Central memory CD4-positive, alpha-beta T cell (primary cell): ENCODE measurements at places on chromosomes 12 and 14.
A peak's percentile ranks its signal among the peaks of the same experiment; 100 is the strongest.

- no peak for DNase-seq
These were observed 72.7 kb downstream of the TMEM132C start for GRCh38 chr12:128339631-128340030.

- no peak for DNase-seq
These were observed 113.0 kb downstream of the FOXG1 start for GRCh38 chr14:28879573-28879996.

DNA sequence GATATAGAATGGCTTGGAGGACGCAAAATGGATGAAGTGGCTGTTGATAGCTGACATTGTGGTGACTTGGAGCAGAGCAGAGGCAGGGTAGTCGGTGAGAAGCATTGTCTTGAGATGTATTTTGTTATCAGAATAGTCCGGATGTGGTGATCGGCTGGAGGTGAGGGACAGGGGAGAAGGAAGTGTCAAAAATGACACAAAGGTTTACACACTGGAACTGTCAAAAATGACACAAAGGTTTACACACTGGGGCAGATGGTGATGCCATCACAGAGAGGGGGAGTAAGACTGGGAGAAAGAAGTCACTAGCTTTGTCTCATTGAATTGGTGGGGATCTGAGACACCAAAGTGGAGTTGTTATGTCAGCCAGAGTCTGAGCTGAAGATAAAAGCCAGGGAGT is 30.1 kb downstream of the CDKL1 start:
- DNase-seq: no peak

DNA sequence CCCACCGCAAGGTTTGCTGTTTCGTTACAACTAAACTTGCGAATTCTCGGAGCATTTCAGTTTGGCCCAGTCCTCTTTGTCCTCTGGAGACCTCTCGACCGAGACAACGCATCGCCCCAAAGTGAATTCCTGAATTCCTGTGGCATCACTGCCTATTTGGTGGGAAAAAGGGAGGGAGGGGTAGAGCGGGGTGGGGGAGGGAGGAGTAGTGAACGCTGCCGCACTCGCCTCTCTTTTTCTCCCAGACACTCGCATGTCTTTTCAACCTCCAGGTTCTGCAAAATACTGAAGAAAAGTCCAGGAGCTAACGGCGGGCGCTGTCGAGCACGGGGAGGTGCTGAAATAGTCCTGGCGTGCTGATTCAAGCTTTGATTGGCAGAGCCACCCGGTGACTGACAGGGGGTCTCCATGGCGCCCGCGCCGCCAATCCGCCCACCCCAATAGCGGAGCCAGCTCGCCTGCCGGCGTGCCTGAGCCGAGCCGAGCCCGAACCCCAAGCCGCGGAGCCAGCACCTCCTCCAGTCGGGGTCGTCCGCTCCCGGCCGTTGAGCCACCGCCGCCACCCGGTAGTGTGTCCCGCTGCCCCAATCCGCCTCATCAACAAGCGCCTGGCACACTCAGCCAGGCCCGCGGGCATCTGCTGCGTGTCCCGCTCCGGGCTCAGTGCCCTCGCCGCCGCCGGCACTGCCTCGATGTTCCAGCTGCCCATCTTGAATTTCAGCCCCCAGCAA is at the start of gene SIX6:
TSS of gene SIX6 (plus strand) at position 440 of the 731 bp plus-strand sequence. CDS start at position 693, 253 bp downstream.
- DNase-seq: no peak

DNA sequence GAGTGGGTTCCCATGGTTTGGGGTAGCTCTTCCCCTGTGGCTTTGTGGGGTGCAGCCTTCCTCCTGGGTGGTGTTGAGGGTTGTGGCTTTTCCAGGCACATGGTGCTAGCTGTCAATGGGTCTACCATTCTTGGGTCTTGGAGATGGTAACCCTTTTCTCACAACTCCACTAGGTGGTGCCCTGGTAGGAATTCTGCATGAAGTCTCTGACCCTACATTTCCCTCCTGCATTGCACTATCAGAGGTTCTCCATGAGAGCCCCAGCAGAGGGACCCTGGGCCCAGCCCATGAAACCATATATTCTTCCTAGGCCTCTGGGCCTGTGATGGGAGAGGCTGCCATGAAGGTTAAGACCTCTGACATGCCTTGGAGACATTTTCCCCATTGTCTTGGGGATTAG is 1093.3 kb downstream of the SLC16A7 start:
- no peak for DNase-seq

DNA sequence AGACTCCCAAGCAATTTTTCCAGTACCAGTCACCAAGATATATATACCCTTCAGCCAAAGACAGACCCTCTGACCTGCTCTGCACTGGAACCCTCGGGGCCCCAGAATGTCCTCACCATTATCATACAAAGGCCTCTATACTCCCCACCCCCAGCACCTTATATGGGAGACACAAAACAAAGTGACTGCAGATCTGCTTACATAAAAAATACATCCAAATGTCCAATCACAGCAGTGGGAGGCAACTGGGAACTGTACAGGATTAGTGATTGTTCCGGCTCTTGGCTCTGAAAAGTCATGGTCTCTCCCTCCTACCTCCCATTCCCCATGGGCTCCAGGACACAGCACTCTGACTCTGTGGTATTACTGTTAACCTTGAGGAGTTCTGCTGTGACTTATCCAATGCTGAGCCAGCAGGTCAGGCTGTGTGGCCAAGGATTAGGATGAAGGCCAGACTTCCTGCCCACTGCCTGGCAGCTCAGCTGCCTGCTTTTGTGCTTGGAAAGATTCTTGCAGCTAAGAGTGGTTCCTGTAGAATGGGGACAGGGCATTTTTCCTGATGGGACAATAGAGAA is 13.7 kb downstream of the OXA1L start:
- DNase-seq: no peak

- DNase-seq: no peak
These were observed 23.1 kb downstream of the AEBP2 start for GRCh38 chr12:19462406-19462805.

DNA sequence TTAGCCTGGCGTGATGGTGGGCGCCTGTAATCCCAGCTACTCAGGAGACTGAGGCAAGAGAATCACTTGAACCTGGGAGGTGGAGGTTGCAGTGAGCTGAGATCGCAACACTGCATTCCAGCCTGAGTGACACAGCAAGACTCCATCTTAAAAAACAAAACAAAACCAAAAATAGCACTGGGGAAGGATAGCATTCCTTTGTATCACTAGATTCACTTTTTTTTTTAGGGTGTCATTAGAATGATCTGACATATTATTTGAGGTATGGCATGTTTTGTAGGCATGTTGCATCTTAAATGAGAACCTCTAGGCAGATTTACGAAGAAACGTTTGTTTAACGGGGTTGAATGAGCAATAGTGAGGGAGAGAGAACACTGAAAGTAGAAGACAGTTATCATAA is 16.8 kb upstream of the FAR2 start:
- DNase-seq: no peak

GRCh38 chr12:104290855-104291254 is 12.7 kb upstream of the EID3 start:
- no peak for DNase-seq

- no peak for DNase-seq
These were observed 374.9 kb downstream of the GXYLT1 start for GRCh38 chr12:41769810-41770209.

DNA sequence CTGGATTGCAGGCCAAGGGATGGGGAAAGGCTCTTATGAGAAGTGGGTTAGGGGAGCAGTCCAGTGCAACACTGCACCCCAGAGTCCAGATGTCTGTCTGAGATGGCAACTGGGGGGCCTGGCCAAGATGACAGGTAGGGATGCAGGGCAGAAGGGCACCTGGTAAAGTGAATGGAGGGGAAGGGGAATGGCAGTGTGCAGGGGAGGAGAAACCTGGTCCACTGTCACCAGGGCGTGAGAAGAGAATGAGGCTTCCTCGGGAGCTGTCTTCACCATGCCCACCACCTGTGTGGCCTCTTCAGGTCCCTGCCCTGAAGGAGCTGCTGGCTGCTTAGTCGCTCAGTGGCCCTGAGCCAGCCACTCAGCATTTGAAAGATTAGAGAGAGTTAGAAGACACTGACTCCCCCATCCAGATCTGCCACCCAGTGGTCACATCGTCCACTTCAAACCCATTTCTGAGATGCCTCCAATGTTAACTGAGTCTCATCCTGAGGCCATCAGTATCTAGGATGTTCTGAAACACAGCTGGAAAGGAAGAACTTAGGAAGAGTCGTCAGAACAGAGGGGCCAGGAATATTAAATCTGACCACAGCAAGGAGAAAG is 57.3 kb downstream of the PLEKHG3 start:
- no peak for DNase-seq

- no peak for DNase-seq
These were observed 25.0 kb downstream of the KTN1 start for GRCh38 chr14:55604900-55605418.

DNA sequence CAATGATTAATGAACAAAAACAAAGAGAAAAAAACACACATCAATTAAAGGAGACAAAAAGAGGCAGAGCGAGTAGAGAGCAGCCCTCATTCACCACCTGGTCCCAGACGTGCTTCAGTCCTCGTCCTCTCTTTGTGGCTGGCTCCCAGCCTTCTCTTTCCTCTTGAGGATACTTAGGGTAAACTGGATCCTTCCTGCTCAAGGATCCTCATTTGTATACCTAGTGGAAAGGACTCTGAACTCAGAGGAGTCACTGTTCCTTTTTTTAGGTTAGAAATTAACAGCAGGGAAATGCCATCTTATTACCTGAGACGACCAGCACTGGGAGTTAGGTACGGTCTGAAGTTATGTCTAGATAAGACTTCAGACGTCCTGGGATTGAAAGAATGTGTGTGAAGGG is 9.7 kb downstream of the MLEC start:
- DNase-seq: no peak

GRCh38 chr14:65927931-65928356 is 515.4 kb downstream of the FUT8 start:
- DNase-seq: peak; percentile 69

- peak; percentile 78 for DNase-seq
These were observed 1.3 kb downstream of the DCAF5 start for GRCh38 chr14:69151458-69152180.

DNA sequence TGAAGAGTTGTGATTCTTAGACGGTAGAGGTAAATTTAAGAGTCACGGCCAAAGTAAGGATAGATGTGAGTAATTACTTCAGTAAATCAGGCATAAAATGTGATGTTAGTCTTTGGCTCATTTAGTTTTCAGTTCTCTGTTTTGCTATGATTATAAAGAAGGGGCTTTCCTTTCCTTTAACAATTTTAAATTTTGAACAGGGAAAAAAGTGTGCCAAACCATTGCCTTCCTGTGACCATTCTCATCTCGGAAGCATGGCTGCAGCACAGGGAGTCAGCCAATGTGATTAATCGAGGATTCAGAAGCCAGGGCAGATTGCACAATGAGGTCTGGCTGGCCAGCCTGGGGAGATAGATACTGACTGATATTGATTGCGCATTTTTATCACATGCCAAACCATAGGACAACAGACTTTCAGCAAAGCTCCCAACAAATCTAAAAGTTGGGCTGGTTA is 480.2 kb upstream of the PRICKLE1 start:
- no peak for DNase-seq

GRCh38 chr12:94671917-94672316 is 21.6 kb upstream of the TMCC3 start:
- no peak for DNase-seq

DNA sequence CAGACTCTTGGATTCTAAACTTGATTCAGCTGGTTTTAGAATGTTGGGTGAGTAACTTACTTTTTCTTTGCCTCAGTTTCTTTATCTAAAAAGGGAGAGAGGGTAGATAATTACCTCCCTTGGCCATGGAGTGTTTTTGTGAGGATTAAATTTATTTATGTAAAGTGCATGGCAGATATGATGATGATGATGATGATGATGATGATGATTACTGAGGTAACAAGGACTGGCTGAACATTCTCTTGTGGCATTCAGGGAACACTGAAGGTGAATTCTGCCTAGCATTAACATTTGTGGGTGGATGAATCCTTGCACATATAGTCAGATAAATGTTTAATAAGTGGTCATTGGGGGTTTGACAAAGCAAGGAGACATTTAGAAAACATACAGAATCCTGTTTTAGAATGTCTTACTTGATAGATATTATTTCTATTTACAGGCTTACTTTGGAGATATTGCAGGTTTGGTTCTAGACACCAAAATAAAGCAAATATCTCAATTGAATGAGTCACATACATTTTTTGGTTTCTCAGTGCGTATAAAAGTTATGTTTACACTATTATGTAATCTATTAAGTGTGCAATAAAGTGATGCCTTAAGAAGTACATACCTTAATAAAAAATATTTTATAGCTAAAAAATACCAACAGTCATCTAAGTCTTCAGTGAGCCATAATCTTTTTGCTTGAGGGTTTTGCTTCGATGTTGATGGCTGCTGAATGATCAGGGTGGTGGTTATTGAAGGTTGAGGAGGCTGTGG is 123.2 kb downstream of the SNAPC1 start:
- DNase-seq: no peak

DNA sequence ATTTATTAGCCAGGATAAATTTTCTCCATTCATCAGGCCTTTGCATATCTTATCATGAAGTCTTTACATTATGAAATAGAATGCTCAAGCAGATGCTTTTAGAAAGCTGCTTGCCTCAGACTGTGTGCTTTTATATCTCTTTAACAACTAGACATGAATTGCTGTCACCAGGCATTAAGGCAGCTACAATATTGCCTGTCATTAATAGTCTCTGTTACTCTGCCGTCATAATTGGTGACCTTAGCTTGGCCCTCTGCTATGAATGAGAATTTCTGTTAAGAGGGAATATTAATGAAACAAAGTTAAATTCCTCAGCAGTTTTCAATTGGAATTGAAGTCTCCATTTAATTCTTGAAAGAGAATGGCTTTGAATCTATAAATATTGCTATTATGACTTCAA is 266.8 kb upstream of the MIS18BP1 start:
- no peak for DNase-seq
